ENCODE measurements at places on chromosomes 12 and 14.

DNA sequence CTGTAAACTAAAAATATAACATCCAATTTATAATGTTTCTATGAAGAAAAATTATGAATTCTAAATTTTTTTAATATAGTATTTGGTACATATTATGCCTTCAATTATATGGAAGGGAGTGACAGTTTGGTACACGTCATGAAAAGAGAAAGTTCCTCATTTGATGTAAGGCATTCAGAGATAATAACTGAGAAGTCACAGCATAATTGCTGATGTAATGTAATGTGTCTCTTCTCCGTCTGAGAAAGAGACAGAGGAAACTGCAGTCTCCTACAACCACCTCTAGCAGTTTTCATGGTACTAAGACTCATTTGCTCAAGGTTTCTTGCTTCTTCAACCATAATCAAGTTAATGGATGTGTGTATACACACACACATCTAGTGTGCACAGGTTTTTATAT is 2.3 kb upstream of the CD69 start:
- no peak for DNase-seq

- DNase-seq = peak; percentile 14
Measured at GRCh38 chr14:92122351-92122677, 545 bp downstream of the CPSF2 start.

DNA sequence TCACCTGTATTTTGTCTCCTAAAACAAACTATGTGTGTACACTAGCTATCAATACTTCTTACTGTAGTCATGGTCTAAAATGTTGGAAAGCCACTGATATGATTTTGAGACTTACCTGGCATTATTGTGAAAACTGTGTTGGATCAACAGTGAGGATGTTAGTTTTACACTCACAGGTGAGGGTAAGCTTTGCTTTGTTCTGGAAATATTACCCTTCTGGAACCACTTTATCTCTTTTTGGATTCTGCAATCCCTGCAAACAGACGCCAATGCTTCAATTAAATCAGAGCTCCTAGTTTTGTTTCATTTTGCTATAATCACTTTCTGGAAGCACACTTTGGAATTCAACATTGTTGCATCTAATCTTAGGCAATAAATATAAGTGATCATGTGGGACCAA is 223.3 kb downstream of the RPS29 start:
- no peak for DNase-seq

DNA sequence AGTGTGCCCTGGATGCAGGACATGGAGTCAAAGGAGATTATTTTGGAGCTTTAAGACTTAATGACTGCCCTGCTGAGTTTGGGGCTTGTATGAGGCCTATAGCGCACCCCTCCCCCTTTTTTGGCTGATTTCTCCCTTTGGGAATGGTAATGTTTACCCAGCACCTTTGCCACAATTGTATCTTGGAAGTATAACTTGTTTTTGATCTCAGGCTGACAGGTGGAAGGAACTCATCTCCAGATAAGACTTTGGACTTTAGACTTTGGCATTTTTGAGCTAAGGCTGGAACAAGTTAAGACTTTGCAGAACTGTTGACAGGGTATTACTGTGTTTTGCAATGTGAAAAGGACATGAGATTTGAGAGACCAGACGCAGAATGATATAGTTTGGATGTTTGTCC is 110.5 kb downstream of the DERA start:
- no peak for DNase-seq

- peak; percentile 98 for DNase-seq
Measured at GRCh38 chr12:124566161-124566996, 1.0 kb downstream of the NCOR2 start.

- no peak for DNase-seq
Measured at GRCh38 chr14:103472939-103473338, 49.7 kb downstream of the CKB start.

GRCh38 chr12:3671330-3672112 is 81.4 kb downstream of the CRACR2A start:
- no peak for DNase-seq

DNA sequence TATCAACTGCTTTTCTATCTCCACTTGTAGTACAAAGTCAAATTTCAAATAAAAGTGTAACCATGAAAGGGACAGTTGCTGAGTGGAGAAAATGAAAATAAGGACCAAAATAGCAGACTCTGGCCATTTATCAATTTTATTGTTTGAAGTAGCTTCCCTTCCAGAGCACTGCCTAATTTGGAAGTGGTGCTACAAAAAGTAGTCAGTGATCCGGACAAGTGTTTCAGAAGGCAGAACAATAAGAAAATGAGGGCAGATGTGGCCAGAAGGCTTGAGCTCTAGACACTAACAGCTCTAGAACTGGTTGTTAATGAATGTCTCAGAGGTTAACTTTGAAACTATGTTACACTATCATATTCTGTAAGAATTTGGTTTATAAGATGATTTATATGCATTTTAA is 48.9 kb downstream of the ABCC9 start:
- no peak for DNase-seq

- DNase-seq = peak; percentile 47
Measured at GRCh38 chr14:75022655-75023054, 19.9 kb downstream of the EIF2B2 start.

GRCh38 chr14:20723488-20723887 is 22.2 kb upstream of the EDDM3A start:
- DNase-seq = no peak

DNA sequence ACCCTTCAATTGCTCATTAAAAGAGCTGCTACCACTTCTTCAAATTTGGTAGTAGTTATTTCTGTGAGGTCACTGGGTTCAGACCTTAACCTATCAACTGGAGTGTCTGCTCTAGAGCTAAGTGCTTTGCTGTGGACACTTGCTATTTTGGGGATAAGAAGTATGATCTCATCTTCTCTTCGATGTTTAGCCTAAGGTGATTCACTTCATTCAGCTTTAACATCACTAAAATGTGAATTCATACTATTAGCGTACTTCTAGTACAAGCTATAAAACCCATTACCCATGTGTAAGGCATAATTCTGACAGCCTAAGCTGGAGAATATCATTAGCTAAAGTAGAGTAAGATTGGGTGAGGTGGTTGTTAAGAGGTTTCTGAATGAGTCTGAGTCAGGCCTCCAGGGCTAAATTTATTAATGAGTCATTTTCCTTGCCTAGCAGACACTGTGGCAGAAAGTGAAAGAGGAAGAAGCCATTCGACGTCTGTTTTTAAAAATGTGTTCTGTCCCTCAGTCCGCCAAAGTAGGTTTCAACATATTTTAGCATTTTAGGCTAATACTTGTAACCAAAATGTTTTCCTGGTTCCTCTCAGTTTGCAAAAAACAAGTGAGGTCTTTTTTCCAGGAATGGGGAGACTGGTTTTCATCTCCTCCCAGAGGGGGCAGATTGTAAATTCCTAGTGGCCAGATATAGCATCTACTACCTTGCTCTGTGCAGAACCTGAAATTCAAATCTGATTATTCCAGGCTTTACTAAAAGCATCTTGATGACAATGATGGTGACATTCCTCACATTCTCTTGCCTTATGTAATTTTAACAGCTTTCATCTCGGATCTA is 103.6 kb downstream of the SSPN start:
- no peak for DNase-seq

- DNase-seq = no peak
Measured at GRCh38 chr14:49679271-49679670, 8.7 kb downstream of the POLE2 start.

DNA sequence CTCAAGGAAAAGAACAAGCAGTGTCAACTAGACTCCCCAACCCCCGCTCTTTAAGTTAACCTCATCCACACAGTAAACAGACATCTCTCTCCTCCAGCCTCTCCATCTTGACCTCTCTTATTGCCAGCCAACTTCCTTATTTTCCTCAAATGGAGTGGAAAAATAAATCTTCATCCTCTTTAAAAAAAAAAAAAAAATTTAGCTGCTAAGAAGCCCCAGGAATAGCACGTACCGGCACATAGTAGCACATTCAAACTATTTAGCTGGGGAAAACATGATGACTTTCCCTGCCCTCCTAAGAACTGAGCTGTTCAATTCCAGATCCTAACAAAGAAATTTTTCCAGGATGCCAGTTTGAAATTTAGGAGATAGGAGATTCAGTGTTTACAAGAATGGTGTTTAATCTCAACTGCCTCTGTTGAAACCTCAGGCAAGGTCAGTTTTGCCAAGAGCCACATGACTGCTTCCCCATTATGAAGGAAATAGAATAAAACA is 90.8 kb downstream of the EPS8 start:
- no peak for DNase-seq

DNA sequence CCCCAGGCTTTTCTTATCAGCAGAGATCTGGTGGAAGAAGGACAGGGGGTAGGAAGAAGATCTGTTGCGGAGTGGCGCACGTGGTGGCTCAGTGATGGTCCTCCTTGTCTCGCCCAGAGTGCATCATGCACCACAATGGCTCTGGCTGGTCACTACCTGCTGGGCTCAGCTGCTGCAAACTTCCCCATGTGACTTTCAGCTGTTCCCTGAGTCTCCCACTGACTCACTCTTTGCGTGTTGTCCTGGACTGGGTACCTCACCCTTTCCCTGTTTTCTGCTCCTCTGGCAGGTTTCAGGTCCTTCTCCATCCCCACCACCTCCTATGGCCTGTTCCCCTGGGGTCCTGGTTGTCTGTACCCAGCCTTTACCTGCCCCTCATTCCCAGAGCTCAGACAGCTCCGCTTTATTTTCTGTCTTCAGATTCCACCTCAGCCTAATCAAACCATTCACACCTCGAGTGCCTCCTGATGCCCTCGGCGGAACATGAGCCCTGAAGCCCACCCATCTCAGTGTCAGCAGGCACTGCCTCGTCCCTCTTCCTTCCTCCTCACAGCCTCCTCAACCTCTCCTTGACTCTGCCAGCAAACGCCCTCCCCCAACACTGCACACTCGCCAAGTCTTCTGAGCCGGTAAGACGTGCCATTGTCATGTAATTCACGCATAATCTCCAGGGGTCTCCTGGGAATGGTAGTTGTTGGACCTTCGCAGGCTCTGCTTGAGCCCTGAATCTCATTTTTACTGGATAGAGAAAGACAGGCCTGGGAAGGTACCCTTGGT is 1.8 kb downstream of the C1R start:
- DNase-seq = no peak

DNA sequence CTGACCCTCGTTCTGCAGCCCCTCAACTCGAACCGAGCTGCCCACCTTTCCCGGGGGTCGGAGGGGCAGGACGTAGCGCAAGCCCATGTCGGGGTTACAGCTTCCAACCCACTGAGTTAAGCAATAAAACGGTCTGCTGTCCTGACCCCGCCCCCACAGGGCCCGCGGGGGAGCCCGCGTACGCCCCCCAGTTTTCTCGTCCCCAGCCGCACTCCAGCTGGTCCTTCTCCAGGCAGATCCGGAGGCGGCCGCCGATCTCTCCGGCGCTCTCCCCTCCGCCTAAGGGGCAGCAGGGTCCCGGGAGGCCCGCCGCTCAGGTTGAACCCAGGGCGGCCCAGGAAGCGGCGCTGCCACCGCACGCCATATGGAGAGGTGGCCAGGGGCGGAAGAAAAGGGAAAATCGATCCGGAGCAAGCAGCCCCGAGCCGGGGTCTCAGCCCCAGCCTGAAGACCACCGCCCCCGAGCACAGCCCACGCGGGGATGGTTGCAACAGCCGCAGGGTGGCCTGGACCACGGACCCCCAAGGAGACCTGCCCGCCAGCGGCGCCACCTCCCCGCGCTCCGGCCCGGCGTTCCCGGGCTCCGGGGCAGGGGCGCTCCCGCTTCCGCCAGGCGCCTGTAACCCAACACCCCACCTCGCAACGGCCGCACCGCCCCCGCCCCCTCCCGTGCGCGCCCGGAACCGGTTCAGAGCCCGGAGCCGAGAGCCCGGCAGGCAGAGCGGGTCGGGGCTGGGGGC is 760 bp downstream of the ACTN1 start:
- DNase-seq = peak; percentile 80

DNA sequence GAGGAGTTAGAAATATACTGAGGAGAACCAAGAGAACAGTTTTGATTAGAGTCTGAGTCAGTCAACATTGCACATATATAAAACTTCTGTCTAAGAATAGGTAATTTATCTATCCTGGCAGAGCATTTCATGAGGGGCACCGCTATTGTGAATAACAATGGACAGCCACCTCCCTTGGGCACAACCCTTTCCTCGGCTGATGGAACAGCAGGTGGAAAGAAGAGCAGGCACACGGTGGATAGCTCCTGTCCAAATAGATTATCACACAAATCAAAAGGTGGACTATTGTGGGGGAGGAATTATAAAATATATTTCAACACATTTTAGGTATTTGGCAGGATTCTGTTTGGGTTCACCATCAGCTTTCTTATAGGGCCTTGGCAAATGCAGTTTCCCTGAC is 84.0 kb upstream of the PTPRB start:
- DNase-seq = no peak

- no peak for DNase-seq
Measured at GRCh38 chr14:52315355-52315718, 1.2 kb downstream of the PTGER2 start.

DNA sequence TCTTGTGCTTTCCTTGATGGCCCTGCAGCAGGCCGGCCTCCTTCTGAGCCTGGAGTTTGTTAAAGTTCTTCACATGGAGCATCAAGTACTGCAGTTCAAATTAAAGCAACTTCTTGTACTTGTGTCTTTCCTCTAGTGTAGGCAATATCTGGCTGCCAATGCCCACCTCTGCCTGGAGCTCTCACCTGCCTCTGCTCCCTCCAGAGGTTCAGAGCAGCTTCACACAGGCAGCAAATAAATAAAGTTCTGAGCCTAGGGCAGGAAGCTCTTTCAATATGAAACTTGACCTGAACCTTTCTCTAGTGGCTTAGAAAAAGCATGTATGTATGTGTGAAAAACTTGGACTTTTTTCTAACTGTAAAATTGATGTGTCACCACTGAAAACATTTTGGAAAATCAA is 65.9 kb downstream of the ITPR2 start:
- peak; percentile 18 for DNase-seq

DNA sequence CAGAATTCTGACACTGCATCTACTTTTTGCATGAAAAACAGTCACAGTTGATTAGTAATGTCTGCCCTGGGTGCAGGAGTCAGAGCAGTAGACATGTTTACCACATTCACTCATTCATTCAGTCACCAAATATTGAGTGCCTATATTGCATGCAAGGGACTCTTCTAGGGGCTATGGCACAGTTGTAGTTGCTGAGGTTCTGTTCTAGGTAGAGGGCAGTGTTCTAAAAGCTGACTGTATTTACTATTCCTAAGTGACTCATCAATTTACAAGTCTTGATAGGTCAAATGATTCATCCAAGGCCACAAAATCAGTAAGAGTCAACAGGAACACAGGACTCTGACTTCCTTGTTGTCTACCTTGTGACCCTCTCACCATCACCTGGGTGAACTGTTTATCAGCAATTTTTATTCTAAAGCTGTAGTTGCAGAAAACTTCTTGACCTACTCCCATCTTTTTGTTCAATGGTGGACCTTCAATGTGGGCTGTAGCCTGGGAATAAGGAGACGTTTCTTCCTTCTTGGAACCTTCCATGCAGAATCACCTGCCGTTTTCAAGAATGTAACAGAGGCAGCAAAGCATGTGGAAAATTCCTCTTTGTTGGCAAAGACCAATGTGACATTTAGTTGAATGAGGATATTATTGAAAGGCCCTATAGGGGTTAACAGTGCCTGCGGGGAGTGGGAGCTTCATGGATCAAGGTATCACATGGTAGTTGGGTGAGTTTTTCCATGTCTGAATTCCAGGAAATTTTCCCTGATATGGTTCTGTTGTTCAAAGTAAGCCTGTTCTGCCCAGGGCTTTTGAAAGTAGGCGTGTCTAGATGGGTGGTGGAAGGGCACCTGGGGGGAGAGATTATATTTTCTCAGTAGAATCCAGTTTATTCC is 223.2 kb downstream of the KTN1 start:
- no peak for DNase-seq

Data from T47D (cell line).